ENCODE measurements at places on chromosomes 12 and 14.
A peak's percentile ranks its signal among the peaks of the same experiment; 100 is the strongest.

DNA sequence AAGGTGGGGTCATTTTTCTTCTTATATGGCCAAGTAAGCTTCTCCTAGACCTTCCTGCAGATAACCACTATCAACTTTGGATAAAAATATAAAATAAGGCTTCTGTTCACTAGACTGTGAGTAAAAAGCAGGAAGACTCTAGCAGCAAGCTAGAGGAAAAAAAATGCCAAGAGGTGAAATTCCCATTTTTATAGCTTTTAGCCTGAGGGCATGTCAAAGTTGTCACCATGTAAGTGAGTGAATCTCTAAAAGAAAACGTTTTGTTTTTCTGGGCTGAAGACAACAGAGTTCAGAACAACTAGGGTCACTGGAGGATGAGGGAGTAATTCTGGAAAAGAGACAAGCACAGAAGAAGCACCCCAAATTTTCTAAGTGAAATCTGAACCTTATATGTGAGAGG, 143.9 kb upstream of the DIO3 start:
- no peak for DNase-seq

- DNase-seq: no peak
Measured at GRCh38 chr12:52277486-52278245, 3.2 kb downstream of the KRT86 start.

GRCh38 chr14:28294834-28295440, 471.6 kb upstream of the FOXG1 start:
- DNase-seq: peak; percentile 22

- peak; percentile 48 for DNase-seq
Measured at GRCh38 chr12:57756406-57757341, 1.8 kb downstream of the MARCHF9 start.

- peak; percentile 27 for DNase-seq
Measured at GRCh38 chr12:106345746-106346145, 11.8 kb upstream of the POLR3B start.

DNA sequence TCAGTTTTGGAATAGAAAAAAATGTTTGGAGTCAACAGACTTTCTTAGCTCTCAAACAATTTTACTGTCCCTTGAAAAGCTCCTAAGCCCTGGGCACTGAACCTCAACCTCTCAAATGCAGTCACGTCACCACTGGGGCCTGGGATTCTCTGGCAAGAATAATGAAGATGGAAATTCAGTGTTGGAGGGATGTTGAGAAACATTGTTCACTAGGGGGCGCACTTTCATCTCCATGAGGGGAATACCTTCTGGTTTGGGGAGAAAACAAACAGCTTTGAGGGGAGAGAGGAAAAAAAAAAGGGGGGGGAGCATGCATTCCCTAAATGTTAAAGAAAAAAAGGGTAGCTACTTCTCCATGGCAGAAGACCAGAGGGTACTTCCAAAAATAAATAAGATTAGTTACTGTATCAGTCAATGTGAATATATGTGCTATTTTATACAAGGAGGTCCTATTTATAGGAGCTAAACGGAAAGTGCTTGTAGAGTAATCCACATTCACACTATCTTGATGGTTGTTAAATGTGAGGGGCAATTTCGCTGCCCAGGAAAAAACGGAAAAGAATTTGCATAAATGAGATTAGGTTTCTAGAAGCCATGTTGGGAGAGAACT, 5.8 kb upstream of the TBPL2 start:
- DNase-seq: peak; percentile 81

- DNase-seq: peak; percentile 38
Measured at GRCh38 chr12:98998697-98999299, 353.7 kb downstream of the APAF1 start.

- no peak for DNase-seq
Measured at GRCh38 chr14:100605706-100606686, 18.8 kb upstream of the BEGAIN start.

GRCh38 chr12:109710205-109710746, 3.3 kb upstream of the FAM222A start:
- no peak for DNase-seq

- no peak for DNase-seq
Measured at GRCh38 chr14:89196545-89196944, 220.5 kb downstream of the FOXN3 start.

DNA sequence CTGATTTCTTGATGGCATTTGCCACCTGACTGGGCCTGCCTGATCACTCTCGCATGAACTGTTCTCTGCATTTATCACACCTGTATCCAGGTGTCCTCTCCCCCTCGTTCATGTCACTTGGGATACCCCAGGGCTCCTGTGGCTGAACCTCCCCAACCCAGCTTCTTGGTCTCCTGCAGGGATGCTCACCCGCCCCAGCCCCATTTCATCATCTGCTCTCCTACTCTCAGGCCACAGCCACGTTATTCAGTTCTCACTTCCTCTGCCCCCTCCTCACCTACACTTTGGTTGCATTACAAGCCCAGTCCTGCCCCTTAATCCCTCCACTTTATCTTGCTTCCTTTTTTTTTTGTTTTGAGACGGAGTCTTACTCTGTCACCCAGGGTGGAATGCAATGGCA, 35.5 kb downstream of the TMBIM6 start:
- DNase-seq: no peak

DNA sequence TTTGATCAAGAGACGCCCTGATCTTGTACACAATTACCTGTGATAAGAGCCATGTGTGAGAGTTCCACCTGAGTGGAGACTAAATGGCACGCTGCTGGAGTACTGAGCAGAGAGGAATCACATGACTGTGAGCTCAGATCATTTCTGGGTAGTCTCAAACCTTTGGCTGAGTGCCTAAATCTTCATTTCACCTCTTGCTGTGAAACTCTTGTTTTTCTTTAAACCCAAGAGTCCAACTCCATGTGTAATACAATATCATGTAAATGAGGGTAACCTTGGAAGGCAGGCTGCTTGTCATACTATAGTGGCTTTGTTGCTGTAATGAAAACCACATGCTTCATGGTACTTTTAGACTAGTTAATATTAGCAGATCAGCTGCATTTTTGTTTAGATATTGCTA, 156.9 kb downstream of the CAND1 start:
- no peak for DNase-seq

- no peak for DNase-seq
Measured at GRCh38 chr12:28506271-28506670, 316.0 kb downstream of the CCDC91 start.

DNA sequence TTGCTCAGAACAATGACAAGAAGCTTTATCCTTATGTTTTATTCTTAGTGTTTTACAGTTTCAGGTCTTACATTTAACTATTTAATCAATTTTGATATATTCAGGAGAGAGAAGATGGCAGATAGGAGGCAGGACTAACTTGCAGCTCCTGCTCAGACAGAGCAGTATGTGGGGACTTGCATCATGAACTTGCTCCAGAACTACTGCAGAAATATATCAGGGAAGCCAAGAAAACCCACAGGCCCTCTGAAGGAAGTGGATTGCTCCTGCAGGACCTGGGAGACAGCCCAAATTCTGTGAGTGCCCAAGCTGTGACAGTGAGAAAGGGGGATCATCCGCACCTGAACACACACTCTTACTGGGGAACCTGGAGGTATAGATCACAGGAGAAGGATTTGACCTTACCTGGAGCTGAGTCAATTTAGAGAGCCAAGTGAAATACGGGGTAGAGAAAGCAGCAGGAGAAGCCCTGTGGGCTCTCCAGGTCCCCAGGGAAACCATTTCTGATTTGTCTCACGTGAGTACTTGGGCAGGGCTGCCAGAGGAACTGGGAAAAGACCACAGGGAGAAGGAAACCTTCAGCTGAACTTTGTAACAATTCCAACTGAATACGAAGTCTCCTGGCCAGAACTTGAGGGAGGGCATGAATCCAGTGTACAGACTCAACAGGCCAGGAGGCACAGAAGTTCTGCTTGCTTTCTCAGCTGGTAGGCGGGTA, 28.9 kb upstream of the TSPAN8 start:
- no peak for DNase-seq

GRCh38 chr14:56949828-56950227, 139.5 kb upstream of the OTX2 start:
- DNase-seq: no peak

- no peak for DNase-seq
Measured at GRCh38 chr14:102474934-102475333, 34.6 kb downstream of the ANKRD9 start.

- no peak for DNase-seq
Measured at GRCh38 chr14:60079723-60080122, 12.0 kb upstream of the PCNX4 start.

GRCh38 chr14:77926942-77927341, 127.0 kb downstream of the ADCK1 start:
- no peak for DNase-seq

DNA sequence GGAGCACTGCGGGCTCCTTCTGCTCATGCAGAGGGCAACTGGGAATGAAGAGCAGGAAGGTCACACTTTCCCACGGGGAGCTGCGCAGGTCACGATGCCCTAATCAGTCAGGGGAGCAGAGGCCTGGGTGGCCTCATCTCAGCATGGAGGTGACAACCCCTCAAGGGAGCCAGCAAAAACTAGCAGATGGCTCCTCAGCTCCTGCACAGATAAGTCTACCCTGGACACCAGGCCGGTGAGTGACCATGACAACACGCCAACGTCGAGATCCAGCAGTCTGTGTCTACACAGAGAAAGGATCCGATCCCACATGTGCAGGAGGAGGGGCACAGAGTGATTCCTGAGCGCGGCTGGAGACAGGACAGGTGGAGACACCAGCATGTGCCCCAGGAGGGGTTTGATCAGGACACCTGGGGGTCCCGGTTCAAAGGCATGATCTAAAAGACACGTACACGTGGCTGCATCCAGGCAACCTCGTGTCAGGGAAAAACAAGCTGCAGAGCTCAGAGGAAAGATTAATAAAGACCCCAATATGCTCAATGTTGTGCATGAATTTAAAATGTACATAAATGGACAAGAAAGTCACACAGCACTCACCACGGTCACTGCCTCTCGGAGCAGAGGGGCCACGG, 153.7 kb upstream of the SFSWAP start:
- DNase-seq: no peak

DNA sequence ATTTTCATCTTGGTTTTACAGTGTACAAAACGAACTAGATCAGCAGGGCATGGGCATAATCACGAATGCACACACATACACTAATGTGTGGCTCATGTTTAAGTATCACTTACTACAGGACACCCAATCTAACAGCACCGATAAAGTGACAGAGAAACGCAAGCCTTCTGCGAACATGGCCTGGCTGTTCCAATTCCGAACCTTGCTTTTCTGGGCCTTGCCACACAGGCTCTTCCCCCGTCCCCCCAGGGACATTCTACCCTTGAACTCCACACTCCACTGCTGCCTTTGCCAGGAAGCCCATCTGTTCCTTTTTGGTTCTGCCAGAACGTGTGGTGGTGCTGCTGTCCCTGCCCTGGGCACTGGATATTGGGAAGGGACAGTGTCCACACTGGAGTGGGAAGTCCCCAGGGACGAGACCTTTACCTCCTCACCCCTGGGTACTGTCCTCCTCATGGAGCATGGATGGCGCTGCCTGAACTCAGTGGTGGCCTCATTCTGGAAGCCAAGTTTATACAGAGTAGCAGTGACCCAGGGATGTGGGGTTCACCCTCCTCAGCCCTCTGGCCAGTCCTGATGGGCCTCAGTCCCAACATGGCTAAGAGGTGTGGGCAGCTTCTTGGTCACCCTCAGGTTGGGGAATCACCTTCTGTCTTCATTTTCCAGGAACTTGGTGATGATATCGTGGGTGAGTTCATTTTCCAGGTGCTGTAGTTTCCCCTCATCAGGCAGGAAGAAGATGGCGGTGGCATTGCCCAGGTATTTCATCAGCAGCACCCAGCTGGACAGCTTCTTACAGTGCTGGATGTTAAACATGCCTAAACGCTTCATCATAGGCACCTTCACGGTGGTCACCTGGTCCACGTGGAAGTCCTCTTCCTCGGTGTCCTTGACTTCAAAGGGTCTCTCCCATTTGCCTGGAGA, 7.9 kb downstream of the SERPINA1 start:
- no peak for DNase-seq

- no peak for DNase-seq
Measured at GRCh38 chr12:32125455-32126084, 18.9 kb downstream of the BICD1 start.

DNA sequence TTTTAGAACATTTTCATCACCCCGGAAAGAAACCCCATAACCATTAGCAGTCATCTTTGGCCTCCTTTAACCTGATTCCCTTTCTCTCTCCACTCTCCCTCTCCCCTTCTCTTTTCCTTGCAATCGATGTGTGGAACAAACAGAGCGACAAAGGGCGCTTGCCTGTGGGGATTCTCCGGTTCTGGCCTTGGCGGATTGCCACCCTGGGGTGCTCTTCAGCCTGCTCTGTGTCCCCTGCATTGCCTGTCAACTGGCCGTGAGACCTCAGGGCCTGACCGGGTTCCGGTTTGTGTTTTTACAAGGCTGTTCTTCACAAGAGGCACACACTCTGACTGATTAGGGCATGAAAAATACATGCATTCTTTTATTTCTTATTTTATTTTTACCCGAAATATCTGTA, 27.8 kb downstream of the LRTM2 start:
- no peak for DNase-seq

DNA sequence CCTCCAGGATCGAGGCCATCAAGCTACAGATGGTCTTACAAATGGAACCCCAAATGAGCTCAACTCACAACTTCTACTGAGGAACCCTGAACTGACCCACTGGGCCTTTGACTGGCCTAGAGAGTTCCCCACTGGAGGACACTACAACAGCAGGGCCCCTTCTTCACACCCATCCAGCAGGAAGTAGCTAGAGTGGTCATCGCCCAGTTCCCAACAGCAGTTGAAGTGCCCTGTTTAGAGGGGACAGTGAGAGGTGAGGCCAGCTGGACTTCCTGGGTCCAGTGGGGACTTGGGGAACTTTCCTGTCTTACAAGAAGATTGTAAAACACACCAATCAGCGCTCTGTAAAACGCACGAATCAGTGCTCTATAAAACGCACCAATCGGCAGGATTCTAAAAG, 247.9 kb upstream of the BTG1 start:
- no peak for DNase-seq

DNA sequence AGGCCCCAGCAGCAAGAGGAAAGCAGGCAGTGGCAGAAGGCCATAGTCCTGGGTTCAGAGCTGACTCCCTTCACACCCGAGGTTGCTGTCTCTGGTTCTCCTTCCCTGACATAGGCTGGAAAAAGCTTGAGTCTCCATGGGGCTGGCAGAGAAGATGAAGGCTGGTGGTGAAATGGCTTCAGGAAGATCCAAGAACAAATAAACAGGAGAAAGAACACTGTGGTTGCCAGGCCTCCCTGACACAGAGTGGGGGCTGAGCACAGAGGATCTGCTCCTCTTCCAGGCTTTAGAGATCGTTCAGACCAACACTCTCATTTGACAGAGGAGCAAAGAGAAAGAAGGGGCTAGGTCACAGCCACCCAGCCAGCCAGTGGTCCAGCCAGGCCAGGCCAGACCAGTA, 14.3 kb downstream of the HDAC7 start:
- DNase-seq: no peak

Measured in NCI-H2081 (cell line).